Occipital lobe (tissue), 3 donors: ENCODE measurements at places on chromosomes 3 and 15. TPM values are rescaled to one million over a fixed set of nuclear protein-coding genes. Genes with fewer than 3 reads are reported as not detected.
A peak's percentile ranks its signal among the peaks of the same experiment; 100 is the strongest.

DNA sequence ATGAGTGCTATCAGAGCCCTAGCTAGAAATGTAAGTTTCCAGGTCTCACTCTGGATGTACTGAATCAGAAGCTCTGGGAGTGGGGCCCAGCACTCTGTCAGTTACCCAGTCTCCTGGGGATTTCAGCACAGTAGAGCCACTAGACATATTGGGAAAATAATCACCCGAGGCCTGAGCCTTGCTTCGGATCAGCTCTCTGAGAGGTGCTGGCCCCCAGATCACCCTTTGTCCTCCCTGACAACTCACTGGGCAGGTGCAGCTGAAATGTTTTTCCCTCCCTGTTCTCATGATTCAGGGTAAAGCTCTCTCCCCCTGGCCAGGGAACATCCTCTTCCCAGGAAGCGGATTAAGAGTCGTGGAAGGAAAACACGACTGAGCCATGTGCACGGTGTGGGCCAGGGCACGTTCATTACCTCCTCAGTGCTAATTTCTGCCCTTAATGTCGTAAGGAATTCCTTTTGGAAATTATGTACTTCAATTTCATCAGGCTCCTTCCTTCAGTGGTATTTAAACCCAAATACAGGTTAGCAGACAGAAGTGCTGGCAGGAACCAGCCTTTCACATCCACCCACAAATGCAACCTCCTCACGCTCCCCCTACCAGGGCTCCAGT, 296.7 kb upstream of the LYSMD4 start:
- DNase-seq = no peak

GRCh38 chr15:66743703-66744536, 41.9 kb downstream of the SMAD6 start:
- DNase-seq = no peak

DNA sequence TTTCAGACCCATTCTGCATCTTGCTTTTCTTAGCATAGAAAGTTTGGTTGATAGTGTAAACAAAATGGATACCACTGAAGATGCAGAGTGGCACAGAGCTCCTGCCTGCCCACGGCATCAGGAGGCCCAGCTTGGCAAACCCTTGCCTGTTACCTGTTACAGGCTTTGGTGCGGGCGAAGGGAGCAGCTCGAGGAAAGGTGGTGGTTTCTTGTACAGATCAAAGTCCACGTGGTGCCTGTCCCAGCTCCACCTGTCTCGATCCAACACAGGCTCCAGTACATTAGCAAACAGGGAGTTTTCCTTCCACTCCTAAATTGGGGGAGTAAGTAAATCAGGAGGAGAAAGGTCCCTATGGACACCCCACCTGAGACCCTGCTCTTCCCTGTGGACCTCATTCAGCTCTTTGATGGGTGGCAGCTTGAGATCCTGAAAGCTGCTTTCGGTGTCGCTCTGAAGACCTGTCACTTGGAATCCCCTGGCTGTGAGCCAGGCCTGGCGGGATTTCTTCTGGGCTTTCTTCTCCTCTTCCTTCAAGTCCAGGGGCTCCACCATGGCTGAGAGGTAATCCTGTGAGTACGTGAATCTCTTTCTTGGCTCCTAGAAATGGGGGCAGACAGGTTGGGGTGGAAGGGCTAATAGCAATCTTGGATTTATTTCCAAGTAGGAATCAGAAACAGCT, 35.7 kb downstream of the ACAD9 start:
- DNase-seq = no peak

DNA sequence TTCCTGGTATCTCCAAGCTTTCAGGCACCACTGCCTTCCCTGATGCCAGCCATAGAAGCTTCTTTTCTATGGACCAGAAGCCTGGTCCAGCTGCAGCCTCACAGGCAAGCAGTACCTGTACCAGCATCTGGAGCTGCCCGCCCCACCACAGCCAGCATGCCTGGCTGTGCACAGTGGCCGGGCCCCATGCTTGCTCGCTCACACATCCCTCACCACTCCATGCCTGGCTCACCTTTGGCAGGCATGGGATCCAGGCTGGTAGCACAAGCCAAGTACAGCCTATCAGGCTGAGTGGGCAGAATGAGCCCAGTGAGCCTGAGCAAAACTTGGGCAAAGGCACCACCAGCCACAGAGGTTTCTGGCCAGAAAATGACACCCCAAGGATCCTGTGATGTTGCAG, 93.4 kb downstream of the TPRA1 start:
- no peak for DNase-seq

DNA sequence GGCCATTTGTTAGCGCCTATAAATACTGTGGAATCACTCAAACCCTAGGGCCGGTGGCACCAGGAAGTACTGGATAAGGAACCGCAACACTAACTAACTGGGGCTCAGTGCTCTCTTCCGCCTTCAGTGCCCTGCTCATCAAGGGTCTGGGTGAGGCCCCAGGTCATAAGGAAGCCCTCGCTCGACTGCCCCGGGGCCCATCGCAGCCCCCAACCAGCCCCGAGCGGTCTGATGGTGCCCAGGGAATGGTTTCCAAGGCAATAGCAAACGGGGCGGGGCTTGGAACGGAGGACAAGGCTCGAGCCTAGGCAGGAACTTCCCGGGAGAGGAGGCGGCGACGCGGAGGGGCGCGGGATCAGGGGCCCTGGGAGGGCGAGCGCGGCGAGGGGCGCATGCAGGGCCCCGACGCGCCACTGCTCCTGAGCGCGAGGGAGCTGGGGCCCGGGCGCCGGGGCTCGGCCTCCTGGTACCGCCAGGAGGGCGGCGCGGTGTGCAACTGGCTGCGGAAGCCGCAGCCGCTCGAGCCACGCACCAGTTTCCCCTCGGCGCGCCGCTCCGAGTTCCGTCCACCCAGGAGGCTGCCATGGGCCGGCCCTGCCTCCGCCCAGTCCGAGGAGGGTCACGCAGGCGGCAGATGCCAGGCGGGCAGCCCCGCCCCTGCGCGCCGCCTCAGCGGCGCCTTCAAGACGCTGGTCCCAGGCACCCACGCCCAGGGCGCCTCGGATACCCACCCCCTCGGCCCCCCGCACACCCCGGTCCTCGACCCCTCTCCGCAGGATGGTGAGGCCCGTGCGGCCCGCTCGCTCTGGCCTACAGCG, at the start of gene TTLL3:
TTLL3 (plus strand) TSS at position 648 of the 818 bp plus-strand sequence. CDS start 400 bp downstream, outside the sequence.
- DNase-seq = peak; percentile 40

- DNase-seq = no peak
Observed at GRCh38 chr15:60001610-60002527, 2.2 kb upstream of the FOXB1 start.

GRCh38 chr3:16841904-16842271, 42.9 kb upstream of the PLCL2 start:
- DNase-seq = no peak

DNA sequence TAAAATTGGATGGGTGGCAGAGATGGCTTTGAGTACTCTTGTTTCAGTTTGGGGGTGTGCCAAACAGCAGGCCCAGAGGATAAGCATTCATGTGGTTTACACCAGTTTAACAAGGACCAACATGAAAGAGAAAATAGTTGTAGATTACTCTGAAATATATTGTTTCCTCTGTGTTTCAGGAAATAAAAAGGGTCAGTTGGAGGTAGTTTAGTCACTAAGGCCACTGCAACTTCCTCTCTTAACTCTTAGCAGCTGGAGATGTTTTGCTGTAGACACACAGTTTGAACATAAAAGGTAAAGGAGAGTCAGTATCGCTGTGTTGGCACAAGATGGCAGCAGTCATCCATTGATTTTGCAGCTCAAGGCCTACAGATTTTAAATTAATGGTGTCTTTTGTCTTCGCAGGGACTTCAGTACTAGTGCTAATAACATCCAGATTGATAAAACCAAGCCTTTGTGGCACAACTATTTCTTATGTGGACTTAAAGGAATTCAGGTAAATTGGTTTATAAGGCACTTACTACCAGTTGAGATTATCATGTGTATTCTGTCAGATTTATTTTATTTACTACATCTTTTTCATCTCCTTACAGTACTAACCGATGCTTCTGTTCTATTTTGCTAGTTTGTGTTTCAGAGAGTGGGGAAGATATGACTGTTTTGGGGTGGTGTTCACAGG, 65.5 kb downstream of the GALK2 start:
- DNase-seq = peak; percentile 48

DNA sequence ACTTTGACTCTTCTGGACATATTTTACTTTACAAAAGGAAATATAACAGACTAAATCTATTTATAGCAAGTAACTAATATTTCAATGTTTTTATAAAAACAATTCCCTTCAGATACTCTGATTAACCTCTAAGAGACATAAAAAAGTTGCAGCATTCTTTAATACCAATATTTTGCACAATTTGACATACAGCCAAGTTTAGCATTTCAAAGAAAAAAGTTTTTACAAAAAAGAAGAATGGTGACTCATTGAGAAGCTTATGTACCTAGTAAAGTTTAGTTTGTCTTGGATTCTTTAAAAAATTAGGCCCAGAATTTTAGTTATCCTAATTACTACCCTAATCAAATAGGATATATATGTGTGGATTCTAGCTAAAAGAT, 17.6 kb downstream of the DAZL start:
- DNase-seq = no peak

GRCh38 chr3:50559702-50560101, 7.8 kb downstream of the C3orf18 start:
- DNase-seq = no peak

DNA sequence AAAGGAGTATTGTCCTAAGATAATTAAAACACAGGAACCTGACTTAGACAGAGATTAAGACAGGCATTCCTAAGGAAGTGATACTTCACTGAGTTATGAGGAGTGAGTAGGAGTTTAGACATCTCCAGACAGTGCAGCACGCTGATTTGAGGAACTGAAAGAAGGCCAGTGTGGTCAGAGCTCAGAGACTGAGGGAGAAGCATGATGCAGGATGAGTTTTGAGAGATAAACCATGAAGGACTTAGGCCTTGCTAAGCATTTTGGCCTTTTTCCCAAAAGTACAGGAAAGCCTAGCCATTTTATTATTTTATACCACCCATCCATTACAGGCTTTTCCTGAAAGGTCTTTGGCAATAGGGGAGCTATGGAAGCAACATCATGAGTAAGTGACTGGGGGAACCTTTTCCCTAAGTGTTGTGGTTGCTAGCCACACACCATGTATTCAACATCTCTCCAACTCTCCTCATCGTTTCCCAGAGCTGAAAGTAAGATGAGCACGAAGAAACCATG, 375.6 kb upstream of the TPRG1 start:
- no peak for DNase-seq

DNA sequence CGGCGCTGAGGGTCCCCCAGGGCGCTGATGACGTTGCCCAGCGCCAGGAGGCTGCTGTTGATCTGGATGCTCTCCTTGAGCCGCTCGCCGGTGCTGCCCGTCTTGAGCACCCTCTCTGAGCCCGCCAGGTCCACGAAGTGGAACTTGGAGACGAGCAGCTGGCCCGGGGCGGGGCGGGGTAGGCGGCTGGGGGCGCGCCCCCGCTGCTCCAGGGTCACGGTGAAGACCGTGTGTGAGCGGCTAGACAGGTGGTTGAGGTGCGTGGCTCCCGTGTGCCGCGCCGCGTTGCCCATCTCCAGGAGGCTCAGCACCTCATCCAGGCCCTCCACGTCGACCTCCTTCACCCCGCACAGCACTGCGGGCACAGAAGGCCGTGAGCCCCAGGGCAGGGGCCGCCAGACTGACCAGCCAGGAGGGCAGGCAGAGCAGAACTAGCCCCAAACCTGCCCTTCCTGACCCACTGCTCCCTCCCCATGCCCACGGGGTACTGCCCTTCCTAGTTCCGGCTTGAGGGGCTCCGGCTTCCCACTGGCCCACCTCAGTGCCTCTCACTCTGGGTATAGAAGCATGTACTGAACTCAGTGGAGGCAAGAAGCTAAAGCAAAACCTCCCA, 6.1 kb downstream of the KIF7 start:
- DNase-seq = no peak

GRCh38 chr3:30324587-30324986, 281.8 kb upstream of the TGFBR2 start:
- no peak for DNase-seq

GRCh38 chr3:151770956-151771355, 37.2 kb downstream of the AADACL2 start:
- no peak for DNase-seq

Gene BCL6
- total RNA-seq = 7.5 TPM

Gene BUB1B
- 6.6 TPM for total RNA-seq

Gene PIK3R4
- 31.0 TPM for total RNA-seq
